ENCODE measurements at places on chromosomes 6 and 20.

GRCh38 chr6:91088515-91088914, 501.6 kb upstream of the MAP3K7 start:
- DNase-seq, result no peak

DNA sequence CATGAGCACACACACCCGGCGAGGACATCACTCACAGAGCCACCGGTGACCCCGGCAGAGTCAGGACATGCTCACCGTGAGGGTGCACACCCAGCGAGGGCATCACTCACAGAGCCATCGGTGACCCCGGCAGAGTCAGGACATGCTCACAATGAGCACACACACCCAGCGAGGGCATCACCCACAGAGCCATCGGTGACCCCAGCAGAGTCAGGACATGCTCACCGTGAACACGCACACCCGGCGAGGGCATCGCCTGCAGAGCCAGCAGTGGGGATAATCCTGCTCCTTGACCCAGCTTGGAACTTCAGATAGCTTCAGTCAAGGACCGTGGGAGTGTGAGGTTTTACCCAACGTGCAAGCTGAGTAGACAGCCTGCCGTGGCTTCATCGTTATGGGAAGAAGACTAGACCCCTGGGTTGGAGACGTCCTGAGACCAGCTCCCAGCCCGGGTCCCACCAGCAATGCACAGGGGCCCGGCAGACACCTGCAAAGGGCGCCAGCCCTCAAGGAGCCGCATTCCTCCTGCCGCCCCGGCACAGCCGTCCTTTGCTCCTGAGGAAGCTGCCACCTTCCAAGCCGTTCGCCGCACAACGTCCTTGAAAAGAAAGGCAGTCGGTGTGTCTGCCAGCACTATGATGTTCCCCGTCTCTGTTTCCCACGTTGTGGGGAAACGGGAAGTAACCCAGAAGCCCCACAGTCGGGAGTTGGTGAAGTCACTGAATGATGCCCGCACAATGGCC, 192.3 kb downstream of the DLL1 start:
- no peak for DNase-seq

GRCh38 chr6:29748391-29749307, 25.4 kb downstream of the HLA-F start:
- DNase-seq, result peak; percentile 77

DNA sequence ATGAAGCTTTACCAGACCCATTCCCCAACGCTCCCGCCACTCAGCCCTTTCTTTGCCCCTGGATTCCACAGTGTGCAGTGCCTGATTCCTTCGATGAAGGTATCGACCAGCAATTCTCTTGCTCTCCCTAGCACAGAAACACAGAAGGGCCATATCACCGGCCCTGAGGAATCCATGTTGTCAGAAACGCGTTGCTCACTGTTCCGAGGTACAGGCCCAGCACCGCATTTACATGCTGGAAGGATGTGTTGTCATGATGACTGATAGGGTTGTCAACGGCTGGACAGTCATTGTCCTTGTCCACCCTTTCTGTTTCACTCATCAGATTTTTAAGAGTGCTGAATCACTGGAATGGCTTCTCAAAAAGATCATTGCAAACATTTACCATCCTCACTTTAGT, 57.2 kb upstream of the GPR6 start:
- DNase-seq, result no peak

DNA sequence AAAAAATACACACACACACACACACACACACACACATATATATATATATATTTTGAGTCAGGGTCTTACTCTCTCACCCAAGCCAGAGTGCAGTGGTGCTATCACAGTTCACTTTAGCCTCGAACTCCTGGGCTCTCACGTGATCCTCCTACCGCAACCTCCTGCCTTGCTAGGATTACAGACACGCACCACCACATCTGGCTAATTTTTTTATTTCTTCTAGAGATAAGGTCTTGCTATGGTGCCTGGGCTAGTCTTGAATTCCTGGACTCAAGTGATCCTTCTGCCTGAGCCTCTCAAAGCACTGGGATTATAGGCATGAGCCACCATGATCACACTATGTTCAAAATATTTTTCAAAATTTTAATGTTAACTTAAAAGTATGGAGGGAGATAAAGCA, 43.5 kb downstream of the NUP153 start:
- DNase-seq, result no peak

DNA sequence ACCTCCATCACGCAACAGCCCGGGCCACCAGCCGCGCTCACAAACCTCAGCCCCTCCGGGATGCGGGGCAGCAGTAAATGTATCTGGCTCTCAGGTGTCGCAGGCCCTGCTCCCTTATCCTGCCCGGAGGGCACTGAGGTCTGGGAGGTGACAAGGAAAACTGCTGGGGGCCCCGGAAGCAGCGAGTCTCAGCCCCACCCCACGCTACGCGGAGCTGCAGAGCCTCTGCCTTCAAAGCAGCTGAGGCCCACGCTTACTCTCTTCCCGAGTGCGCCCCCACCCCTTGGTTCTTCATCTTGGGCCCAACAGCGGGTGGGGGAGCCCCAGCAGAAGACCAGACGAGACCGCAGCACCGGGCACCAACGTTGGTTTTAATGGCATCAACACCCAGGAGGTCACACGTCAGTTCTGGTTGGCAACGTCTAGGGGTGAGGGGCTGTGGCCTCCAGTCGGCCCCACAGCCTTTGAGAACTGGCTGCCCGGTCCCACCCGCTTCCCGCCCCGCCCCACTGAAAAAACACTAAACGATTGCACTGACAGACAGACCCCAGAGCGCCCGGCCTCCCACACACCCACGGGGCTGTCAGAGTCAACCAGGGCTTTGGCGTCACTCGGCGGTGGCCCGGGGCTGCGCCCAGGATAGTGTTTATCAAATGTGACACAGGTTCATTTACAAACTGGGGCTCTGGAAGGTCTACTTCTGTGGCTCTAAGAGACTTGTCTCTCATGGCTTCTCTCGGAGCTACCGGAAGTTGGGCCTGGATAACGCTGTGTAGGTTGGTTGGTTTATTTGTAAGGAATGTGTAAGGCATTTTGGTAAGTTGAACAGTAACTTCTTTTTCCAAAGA, 43.7 kb downstream of the DSTN start:
- no peak for DNase-seq

- DNase-seq, result no peak
Observed at GRCh38 chr6:98514796-98515195, 319.6 kb upstream of the POU3F2 start.

DNA sequence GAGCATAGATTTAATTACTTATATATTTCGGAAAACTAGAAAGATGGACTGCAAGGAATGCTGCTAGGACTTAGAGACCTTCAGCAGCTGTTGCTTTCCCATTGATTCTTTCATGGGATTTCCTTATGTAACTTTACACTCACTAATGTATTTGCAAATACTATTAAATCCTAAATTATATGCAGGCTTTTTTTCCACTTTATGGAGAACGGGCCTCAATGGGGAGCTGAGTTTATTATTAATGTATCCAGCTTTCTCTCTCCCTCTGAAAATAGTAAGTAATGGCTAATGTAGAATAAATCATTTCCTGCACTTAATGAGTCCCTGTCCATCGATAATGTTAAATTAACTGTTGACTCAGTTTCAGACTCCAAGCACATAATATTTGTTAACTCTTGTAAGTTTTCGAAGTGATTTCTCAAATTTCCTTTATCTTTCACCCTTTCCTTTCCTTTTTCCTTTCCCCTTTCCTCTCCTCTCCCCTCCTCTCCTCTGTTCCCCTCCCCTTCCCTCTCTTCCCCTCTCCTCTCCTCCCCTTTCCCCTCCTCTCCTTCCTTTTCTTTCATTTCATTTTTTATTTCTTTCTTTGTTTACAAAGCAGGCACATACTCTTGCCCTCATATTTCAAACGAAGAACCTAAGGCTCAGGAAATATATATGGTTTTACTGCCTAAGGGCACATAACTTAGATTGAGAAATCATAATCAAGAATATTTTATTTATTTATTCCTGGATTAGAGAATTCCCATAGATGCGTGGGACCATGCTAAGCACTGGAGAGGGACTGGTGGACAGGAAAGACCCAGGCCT, 503.6 kb downstream of the MMUT start:
- DNase-seq, result no peak

GRCh38 chr6:3046295-3046694, 22.0 kb upstream of the RIPK1 start:
- no peak for DNase-seq

DNA sequence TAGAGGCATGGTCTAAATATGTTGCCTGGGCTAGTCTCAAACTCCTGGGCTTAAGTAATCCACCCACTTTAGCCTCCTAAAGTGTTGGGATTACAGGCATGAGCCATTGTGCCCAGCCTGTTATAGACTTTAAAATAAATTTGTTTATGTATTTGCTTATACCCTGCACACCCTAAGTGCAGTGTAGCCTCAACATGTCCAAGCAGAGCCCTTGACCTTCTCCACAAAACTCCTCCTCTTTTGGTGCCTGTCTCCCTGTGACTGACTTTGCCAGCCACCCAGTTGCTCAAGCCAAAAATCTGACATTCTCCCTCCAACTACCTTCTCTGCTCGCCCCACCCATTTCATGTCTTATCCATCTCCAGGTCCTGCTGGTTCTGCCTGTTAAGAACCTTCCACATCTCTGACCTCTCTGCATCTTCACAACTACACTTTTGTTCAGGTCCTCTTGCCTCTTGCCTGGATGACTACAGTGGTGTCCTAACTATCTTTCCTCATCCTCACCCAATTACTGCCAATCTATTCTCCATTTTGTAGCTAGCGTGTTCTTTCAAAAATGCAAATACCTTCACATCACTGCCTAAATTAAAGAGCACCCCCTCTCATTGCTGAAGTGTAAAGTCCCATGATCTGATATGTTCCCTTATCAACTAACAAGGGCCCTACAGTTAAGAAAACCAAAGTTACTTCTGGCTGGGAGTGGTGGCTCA, 11.2 kb upstream of the KIFC1 start:
- DNase-seq, result no peak

DNA sequence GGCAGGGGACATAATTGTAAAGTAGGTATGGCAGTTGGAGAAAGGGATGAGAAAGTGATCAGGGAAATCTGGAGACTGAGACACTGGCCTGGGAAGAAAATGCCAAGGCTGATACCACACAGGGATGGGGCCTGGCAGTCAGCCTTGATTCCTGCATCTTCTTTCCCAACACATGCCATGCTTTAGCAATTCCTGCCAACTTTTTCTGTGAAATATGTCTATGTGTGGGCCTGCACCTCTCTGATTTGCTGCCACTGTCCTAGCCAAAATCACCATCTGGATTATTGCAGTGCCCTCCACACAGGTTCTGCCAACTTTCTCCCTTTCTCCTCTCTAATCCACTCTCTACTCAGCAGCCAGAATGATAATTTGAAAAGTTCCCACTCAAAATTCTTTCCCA, 759.8 kb upstream of the CITED2 start:
- no peak for DNase-seq

- DNase-seq, result no peak
Observed at GRCh38 chr6:3324262-3324942, 65.7 kb downstream of the PSMG4 start.

GRCh38 chr6:24768361-24768760, 6.4 kb upstream of the GMNN start:
- no peak for DNase-seq

GRCh38 chr6:156910938-156911337, 133.8 kb downstream of the ARID1B start:
- DNase-seq, result no peak

DNA sequence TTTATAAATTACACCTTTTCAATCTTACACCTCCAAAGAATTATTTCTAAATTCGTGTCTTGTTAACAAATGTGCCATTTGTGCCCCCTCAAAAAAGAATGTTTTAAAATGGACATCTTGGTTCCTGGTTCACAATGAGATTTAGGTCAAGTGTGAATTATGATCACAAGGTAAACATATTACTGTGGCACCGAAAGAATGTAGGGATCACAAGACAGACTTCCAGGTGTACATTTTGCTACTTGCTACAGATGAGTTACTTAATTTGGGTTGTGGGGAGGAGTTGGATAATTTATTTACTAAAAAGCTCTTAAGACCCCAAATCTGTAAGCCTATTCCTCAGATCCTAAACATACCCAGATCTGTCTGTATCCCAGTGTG, 25.0 kb upstream of the ADTRP start:
- DNase-seq, result no peak

DNA sequence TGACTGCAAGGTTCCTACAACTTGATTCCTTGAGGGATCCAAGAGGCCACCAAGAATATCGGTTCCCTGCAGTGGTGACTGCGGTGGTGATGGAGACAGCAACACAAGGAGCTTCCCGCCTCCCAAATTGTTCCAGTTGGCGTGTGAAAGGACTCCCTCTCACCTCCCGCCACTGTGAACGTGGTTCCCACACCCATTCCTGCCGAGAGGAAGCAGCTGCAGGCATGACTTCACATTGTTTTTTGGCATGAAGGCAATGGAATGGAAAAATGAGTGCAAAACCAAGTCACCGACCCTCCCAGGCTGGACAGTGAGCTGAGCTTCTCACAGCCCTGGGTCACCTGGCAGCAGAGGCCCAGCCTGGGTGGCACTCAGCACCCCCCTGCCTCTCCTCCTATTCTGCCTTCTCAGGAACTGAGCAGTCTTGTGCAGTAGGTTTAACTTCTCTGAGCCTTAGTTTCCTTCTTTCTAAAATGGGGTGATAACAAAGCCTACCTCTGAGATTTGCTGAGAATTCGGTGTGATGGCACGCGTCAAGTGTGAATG, 75.0 kb downstream of the CNKSR3 start:
- no peak for DNase-seq

DNA sequence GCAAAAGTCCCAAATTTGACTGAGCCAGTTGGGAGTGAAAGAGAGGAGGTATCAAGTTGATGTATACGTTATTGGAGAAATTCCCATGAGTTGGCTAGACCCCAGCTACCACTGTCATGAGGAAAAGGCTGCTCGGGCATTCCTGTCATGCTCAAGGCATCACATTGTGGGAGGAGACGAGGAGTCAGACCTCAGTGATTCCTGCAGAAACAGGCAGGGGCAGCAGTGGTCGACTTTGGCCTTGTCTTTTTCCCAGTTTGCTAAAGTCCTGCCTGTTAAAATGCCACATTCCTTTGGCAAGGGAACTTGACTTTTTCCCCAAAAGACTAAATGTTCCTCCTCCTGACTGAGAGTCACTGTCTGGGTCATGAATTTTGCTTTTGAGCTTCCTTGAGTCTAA, 295.5 kb upstream of the HS3ST5 start:
- DNase-seq, result no peak

DNA sequence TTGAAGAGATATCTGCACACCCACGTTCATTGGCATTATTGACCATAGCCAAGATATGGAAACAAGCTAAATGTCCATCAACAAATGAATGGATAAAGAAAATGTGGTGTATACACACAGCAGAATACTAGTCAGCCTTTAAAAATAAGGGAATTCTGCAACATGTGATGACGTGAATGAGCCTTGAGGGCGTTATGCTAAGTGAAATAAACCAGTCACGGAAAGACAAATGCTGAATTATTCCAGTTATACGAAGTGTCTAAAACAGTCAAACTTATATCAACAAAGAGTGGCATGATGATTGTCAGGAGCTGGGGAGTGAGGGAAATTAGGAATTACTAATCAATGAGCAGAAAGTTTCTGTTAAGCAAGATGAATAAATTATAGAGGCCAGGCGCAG, 8.4 kb upstream of the DEFB121 start:
- DNase-seq, result no peak

GRCh38 chr6:42365021-42365420, 86.7 kb downstream of the TRERF1 start:
- no peak for DNase-seq
